ENCODE measurements at places on chromosomes 13 and 19. TPM values are rescaled to one million over a fixed set of nuclear protein-coding genes. Genes with fewer than 3 reads are reported as not detected.
A peak's percentile ranks its signal among the peaks of the same experiment; 100 is the strongest.

DNA sequence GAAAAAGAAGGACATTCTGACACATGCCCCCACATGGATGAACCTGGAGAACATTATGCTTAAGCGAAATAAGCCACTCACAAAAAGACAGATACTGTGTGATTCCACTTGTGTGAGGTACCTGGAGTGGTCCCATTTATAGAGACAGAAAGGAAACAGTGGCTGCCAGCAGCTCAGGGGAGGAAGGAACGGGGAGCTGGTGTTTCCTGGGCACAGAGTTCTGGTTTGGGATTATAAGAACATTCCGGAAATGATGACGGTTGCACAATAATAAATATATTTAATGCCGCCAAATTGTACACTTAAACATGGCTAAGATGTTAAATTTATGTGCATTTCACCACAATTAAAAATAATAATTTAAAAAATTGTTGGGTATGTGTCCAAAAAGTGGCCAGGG lies 33.0 kb downstream of the SERP2 start:
- DNase-seq: no peak

GRCh38 chr19:13621413-13621812 lies 115.1 kb upstream of the CACNA1A start:
- no peak for DNase-seq

GRCh38 chr19:54451331-54451871 lies 2.4 kb downstream of the LENG8 start:
- DNase-seq: no peak

GRCh38 chr13:20192836-20193161 lies at the start of gene GJB2:
Gene GJB2, minus strand, starts transcription at chr13:20192938. Its CDS starts 3,357 bp downstream, at chr13:20189581.
- no peak for DNase-seq

CYP4F2 gene
- 2.2 TPM for total RNA-seq

DNA sequence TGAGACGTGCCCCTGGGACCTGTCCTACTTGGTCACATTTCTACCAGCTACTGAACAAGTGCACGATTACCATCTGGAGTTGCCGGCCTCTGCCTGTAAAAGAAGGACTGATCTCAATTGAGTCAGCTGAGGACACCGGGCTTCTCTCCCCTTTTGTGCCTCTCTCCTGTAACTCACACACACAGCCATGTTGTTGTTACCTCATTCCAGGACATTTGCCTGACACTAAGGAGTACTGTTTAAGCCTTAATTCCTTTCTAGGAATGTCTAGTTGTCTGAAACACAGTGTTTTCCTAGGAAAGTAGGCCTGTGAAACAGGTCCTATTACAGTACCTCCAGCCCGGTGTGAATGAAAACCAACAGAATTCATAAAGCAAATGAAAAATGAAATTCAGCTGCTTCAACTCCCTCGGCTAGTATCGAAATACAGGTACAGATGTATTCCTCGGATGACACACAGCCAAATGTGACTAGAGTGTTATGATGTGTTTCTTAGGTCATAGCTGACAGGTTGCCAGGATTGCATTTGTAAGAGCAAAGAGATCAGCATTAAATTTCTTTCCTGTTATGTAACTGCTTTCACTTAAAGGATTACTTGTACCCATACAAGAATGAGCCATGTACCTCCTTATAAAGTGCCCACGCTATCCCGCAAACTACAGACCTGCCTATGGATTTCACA lies 152.0 kb upstream of the IRS2 start:
- DNase-seq: no peak

ZIC2 gene
- total RNA-seq: not detected

GRCh38 chr19:40600570-40601133 lies 517 bp upstream of the LTBP4 start:
- DNase-seq: no peak

CLDN10 gene
- not detected for total RNA-seq

GRCh38 chr13:24053519-24054251 lies 106.8 kb upstream of the SPATA13 start:
- peak; percentile 61 for DNase-seq

- DNase-seq: no peak
These were observed 35.1 kb downstream of the ATP4B start for GRCh38 chr13:113622791-113623490.

LRRC4B gene
- total RNA-seq: 4.7 TPM

- no peak for DNase-seq
These were observed 44.3 kb upstream of the C19orf12 start for GRCh38 chr19:29759359-29759758.

CRX gene
- total RNA-seq: not detected

GRCh38 chr13:44652962-44653660 lies 77.0 kb upstream of the TSC22D1 start:
- DNase-seq: no peak

GRCh38 chr19:57171551-57172081 lies 4.3 kb upstream of the DUXA start:
- peak; percentile 57 for DNase-seq

- DNase-seq: peak; percentile 90
These were observed 30.1 kb downstream of the ZNF557 start for GRCh38 chr19:7099597-7099921.

DNA sequence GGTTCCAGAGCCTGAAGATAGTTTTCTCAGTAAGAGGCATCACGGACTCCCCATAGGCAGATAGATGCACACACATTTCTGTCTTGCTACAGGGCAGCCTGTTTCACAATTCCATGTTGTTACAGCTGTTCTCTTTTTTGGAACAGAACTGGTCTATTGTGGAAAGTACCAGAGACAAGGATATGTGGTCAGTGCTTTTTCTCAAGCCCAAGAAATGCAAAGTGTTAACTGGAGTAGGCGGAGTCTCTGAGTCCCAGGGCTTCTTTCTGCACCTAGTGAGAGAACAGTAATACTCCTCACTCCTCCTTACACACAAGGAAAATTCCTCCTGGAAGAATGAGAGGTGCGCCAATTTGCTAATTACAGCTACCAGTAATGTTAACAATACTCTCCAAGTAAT lies 141.6 kb upstream of the ARGLU1 start:
- no peak for DNase-seq

SUPT20H gene
- 100.0 TPM for total RNA-seq

DNA sequence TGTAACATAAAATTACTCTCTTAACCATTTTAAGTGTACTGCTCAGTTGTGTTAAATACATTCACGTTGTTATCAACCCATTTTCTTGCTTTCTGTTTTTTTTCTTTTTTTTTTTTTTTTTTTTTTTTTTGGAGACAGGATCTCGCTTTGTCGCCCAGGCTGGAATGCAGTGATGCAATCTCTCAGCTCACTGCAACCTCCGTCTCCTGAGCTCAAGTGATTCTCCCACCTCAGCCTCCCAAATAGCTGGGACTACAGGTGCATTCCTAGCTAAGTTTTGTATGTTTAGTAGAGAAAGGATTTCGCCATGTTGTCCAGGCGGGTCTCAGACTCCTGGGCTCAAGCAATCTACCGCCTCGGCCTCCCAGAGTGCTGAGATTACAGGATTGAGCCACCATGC lies 42.5 kb upstream of the C13orf42 start:
- no peak for DNase-seq

DNA sequence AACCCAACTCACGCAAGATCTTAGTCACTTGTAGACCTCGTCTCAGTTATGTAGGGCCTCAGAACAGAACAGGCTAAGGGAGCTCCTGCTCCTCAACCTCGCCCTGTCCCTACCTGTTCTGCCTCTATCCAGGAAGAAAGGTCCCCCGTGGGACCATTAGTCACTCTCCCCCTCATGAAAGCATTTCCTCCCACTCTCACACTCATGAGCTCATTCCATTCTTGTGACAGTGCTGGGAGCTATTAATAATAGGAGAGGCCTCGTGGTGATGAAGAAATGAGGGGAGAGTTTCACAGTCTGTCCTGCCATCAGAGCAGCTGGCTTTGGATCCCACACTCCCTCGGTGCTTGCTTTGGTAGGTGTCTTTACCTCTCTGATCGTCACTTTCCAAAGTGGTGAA lies 10.2 kb downstream of the PPP2R1A start:
- peak; percentile 45 for DNase-seq

TNPO2 gene
- total RNA-seq: 111 TPM

DNA sequence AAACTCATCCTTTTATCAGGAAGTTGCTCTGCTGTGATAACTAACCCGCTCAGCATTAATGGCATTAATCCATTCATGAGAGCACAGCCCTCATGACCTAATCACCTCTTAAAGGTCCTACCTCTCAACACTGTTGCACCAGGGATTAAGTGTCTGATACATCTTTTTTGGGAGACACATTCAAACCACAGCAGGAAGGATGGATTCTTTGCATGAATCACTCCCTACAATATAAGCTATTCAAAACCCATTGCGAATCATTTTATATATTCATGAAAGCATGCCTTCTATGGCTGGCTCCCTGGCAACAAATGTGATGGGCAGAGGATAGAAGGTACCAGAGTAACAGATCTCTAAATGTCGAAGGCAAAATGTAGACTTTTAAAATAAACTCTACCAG lies 27.6 kb downstream of the ARL11 start:
- DNase-seq: no peak

DNA sequence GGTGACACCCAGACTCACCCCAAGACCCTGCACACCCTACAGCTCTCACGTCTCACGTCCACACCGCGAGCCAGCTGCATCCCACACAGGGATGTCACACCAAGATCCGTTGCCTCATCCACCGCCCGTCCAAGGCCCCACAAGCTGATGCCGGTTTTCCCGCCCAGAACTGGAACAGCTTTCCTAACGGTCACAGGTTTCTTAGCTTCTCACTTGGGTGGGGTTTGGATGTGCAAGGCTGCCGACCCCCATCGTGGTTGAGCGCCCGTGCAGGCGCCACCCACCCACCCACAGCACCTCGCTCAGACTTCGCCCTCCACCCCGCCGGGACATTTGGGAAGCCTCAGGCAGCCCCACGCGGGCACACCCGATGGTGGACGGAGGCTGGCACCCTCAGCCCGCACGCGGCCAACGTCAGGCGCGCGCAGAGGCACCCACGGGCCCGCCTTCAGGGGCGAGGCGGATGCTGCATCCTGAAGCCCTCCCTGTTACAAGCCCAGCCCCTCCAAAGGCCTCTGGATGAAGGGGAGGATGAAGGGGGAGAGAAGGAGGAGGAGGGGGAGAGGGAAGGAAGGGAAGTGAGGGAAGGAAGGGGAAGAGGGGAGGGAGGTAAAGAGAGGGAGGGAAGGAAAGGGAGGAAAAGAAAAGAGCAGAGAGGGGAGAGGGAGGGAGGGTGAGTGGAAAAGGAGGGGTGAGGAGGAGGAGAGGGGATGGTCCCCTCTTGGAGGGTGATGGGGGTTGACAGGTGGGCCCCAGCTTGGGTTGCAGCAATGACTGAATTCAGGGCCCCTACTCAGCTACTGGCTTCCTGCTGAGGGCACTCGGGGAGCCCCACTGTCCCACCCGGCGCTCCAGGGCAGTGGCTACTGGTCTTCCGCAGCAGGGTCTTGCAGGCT lies 12.8 kb downstream of the ONECUT3 start:
- DNase-seq: no peak

DNA sequence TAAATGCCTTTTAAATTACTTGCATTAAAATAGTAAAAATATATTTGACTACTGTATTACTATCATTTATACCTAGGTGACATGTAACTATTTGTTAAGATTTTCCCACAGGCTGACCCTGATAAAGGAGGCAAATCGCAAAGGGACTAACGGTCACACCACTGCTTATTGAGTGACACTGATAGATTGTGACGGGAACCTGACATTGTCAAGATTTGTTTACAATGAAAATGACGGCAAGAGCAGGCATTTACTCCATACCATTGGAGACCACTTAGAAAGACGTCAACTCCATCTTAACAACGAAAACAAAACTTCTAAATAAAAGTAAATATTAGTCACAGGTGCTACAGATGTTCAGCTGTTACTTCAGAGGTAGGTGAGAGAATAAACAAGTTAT lies 289.0 kb downstream of the DACH1 start:
- DNase-seq: no peak

DNA sequence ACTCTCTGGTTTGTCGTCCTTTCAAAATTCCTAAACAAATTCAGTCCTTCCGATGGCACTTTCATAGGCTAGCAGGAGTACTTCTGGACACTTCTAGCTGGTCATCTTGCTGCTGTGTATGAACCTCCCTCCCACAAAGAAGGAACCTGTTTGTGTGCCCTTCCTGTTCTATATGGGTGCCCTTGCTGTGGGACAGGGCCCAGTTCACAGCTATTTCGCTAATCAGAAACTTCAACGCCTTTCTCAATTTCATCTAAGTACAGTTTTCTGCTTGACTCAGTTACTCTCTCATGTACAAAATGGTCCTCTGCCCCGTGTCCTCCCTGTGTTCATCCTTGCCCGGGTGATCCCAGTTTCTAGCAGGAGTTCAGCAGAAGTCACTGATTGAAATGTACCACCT lies 96.1 kb downstream of the STARD13 start:
- no peak for DNase-seq

DNA sequence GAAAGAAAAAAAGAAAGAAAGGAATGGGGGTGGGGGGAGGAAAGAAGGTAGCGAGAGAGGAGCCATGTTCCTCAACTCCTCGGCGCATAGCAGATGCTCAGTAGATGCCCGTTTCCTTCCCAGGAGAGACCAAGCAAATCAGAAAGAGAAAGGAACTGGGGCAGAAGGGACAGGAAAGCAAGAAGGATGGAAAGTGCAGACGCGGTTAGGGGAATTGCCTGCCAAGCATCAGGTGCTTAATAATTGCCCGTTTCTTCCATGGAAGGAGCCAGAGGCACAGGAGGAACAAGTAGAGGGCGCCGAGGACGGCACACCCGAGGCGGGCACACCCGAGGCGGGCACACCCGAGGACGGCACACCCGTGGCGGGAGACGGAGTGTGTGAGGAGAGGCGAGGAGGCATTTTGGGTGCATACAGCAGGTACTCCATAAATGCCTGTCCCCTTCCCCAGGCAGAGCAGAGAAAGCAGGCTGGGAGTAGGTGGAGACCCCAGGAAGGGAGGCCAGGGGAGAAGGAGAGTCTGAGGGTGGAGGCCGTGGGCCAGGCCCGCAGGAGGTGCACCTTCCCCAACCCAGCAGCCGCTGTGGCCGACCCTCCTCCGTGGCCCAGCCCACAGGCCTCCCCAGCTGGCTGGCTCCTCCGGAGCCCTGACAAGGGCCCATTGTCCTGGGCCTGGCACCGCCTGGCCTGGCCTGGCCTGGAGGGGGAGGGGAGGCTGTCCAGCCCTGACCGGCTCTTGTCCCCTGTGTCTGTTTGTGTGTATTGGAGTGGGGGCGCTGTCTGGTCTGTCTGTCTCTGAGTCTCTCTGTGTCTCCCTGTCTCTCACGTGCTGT lies 14.6 kb downstream of the JOSD2 start:
- no peak for DNase-seq

DNA sequence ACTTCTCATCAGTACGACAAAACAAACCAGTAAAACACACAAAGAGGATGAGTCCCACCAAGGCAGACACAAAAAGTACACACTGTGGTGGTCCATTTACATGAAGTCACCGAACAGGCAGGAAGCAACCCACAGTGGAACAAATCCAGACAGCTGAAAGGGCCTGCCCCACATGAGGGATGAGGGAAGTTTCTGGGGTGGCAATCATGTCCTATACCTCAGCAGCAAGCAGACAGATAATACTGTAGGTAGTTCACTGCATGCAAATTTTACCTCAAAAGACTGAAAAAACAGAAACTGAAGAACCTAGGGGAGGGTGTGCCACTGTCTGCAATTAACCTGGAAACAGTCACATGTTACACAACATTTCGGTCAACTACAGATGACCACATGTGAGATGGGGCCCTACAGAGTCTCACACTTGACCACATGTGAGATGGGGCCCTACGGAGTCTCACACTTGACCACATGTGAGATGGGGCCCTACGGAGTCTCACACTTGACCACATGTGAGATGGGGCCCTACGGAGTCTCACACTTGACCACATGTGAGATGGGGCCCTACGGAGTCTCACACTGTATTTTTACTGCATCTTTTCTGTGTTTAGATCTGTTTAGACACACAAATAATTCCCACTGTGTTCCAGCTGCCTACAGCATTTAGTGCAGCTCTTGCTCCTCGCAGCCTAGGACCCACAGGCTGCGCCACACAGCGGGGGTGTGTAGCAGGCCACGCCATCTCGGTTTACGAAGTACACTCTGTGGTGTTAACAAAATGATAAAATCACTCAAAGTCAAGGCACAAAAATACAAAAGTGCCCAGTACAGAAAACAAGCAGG lies 22.2 kb downstream of the PCID2 start:
- no peak for DNase-seq
